8988T (cell line): ENCODE measurements at places on chromosomes 2 and 18.

DNA sequence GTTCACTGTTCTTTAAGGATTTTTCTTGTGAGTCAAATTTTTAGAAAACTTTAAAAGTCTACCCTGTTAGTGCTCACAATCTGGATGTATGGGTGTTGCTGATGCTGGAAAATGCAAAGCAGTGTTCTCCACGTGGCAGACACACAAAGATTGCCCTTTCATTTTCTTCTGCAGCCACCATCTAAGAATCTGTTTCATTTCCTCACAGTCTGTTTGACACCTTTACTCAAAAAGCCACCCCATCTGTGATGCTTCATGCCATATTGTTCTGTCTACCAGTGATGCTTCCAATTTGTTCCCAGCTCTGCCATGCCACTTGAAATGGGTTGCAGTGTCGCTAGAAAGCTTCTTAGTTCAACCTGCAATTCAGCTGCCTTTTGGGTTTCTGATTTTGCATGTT is 464.2 kb upstream of the UBE2E3 start:
- DNase-seq: no peak

DNA sequence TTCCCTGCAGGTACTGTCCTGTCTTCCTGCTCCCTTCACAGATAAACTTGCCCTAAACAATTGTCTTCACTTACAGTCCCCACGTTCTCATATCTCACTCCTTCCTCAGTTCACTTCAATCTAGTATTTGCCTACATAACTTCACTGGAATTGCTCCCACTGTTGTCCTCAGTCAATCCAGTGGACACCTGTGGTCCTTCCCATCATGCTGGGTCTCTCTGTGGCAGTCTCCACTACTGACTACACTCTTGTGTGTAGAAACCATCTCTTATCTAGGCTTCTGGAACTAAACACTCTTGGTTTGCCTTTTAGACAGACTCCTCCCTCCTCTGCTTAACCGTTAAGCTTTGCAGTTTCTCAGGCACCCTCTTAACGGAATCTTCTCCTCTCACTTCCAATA is 58.8 kb downstream of the COPS8 start:
- DNase-seq: no peak

DNA sequence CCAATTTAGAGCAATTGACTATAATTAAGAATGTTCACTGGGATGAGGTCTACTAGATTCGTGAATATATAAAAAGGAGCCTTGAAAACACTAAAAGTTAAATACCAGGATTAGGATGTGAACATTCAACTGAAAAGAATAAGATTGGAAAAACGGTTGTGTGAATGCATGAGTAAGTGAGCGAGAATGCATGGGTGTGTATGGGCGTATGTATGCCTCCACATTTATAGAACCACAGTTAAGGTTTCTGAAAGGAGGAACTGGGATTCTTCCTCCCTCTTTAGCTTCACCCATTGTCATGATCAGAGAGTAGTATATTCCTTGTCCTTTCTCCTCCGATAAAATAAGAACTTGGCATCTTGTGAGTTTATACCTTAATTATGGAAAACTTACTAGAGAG is 151.1 kb upstream of the UBE2E3 start:
- DNase-seq: no peak

GRCh38 chr2:102141011-102141943 is 1.3 kb upstream of the IL1R1 start:
- no peak for DNase-seq

GRCh38 chr2:233163486-233164103 is 87.9 kb upstream of the ATG16L1 start:
- no peak for DNase-seq

DNA sequence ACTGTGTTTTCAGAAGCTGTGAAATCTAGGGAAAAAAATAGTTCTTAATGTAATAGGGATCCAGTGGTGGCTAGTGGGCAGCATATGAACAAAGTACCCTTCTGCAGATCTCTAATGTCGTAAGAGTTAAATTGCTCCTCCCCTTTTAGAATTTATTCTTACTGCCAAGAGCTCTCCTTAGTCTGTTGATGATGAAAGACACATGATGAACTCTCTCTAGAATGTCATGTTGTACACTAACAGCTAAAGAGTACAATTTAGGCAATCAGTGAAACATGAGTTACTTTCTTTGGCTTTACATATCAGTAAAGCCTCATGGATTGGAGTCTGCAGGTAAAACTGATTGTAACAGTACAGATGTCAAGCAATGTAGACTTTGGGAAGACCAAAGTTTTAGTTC is 84.2 kb downstream of the SLC39A10 start:
- no peak for DNase-seq

GRCh38 chr18:49170925-49171505 is 220.2 kb upstream of the SMAD7 start:
- no peak for DNase-seq

- DNase-seq: no peak
Measured at GRCh38 chr2:221350616-221351015, 221.5 kb downstream of the EPHA4 start.

- DNase-seq: no peak
Measured at GRCh38 chr2:98744595-98744994, 13.7 kb upstream of the MGAT4A start.
